ENCODE measurements at places on chromosomes 6 and 20. TPM values are rescaled to one million over a fixed set of nuclear protein-coding genes. Genes with fewer than 3 reads are reported as not detected.

Gene NRN1
- total RNA-seq: 31.6 TPM

Gene NANP
- 5.0 TPM for total RNA-seq

Gene SLC17A3
- not detected for total RNA-seq

Gene BPIFA2
- not detected for total RNA-seq

Gene PI16
- 38.7 TPM for total RNA-seq

Gene APOM
- 0.96 TPM for total RNA-seq

All from aorta (tissue), 5 donors.